PC-3 (cell line): ENCODE measurements at places on chromosomes 3 and 15. TPM values are rescaled to one million over a fixed set of nuclear protein-coding genes. Genes with fewer than 3 reads are reported as not detected.

FSTL1 gene
- 178 and 185 TPM in 2 replicates for total RNA-seq

LDHAL6B gene
- total RNA-seq: not detected in 2 replicates

SPINK8 gene
- not detected in 2 replicates for total RNA-seq

HYAL2 gene
- 97.8 and 111 TPM in 2 replicates for total RNA-seq

RHOV gene
- total RNA-seq: 39.5 and 52.2 TPM in 2 replicates

SLC51B gene
- total RNA-seq: not detected in 2 replicates

CCDC33 gene
- total RNA-seq: 0.77 TPM in 1 of 2 replicates, not detected in the other

MAP1A gene
- total RNA-seq: 1.0 and 1.8 TPM in 2 replicates

FETUB gene
- not detected in 2 replicates for total RNA-seq

FANCD2OS gene
- total RNA-seq: not detected in 2 replicates

NOX5 gene
- total RNA-seq: 237 and 339 TPM in 2 replicates

KNG1 gene
- not detected in 2 replicates for total RNA-seq

SEMA5B gene
- 0.04 TPM in 1 of 2 replicates, not detected in the other for total RNA-seq

RHO gene
- not detected in 2 replicates for total RNA-seq

CPN2 gene
- 0.07 TPM in 1 of 2 replicates, not detected in the other for total RNA-seq

TRH gene
- not detected in 2 replicates for total RNA-seq

VWA5B2 gene
- 1.4 and 1.9 TPM in 2 replicates for total RNA-seq

TGM5 gene
- not detected in 2 replicates for total RNA-seq

EOMES gene
- total RNA-seq: 0.29 and 0.47 TPM in 2 replicates

SOX14 gene
- not detected in 2 replicates for total RNA-seq

ARGFX gene
- not detected in 2 replicates for total RNA-seq

TJP1 gene
- total RNA-seq: 67.0 and 102 TPM in 2 replicates

LMAN1L gene
- total RNA-seq: not detected in 2 replicates

CLDN1 gene
- total RNA-seq: 6.8 and 9.6 TPM in 2 replicates

ALDH1L1 gene
- not detected in 2 replicates for total RNA-seq

OIP5 gene
- 26.6 and 40.3 TPM in 2 replicates for total RNA-seq

CLDN16 gene
- not detected in 2 replicates for total RNA-seq

KCNMB3 gene
- total RNA-seq: 1.2 and 2.3 TPM in 2 replicates

CPNE9 gene
- total RNA-seq: 0.07 TPM in 1 of 2 replicates, not detected in the other

VGLL4 gene
- 40.5 and 46.3 TPM in 2 replicates for total RNA-seq

CLDN18 gene
- not detected in 2 replicates for total RNA-seq

ZBBX gene
- 1.0 TPM in 1 of 2 replicates, not detected in the other for total RNA-seq
